ENCODE measurements at places on chromosomes 11 and 22.

DNA sequence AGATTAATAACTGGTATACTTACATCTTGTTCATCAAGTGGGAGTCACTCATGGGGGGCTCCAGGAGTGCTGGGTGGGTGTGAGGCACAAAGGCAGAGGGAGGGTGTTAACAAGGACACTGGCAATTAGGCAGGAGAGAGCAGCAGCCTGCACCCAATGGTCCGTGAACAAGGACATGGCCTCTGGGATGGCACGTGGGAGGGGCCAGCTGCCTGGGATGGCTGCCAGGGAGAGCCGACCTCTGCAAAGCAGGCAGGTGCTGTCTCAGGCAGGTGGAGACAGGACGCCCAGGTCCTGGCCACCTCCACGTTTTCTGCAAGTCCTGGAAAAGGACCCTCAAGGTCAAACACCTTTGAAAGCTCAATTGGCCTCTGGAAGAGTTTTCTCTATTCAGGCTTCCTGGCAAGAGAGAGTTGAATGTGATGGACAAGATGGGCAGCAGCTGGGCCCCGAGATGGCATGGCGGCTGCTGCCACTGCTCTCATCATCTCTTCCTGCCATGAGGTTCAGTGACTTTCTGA, 257.1 kb downstream of the BUD13 start:
- DNase-seq = no peak

GRCh38 chr11:26579683-26580082, 7.6 kb upstream of the MUC15 start:
- no peak for DNase-seq

DNA sequence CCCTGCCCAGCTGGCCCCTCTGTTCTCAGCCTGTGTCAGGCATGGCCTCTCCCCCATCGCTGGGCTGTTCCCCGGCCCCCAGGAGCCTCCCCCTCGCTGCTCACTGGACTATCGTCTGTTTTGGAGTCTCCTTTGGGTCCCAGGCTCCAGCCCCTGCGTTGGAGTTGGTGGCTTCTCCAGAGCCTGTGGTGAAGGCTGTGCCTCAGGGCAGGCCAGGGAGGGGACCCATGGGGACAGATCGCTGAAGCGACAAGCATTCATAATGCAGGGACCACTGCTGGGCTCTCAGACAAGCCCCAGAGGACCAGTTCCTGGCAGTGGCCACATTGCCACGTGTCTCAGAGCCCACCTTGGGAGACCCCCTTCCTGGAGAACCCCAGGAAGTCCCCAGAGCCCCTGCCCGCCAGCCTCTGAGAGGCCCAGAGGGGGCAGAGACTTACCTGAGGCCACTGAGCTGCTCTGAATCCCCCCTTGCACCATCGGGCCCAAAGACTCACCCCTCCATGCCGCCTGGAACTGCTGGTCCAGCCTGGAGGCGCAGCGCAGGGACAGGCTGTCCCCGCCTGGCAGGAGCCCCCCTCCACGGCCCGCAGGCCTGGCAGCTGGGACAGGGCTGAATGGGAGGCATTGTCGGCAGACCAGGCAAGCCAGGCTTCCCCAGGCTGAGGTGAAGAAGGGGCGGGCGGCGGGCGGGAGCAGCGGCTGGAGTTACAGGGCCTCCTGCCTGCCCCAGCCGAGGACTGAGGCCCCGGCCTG, at the start of gene CHADL:
CHADL (minus strand) TSS at position 555 of the 756 bp plus-strand sequence; CDS start at position 505, 50 bp downstream.
- peak; percentile 82 for DNase-seq

GRCh38 chr22:19986410-19987341, 29.9 kb downstream of the ARVCF start:
- no peak for DNase-seq

- DNase-seq = no peak
These were observed 134.8 kb downstream of the LARGE1 start for GRCh38 chr22:33785283-33785968.

DNA sequence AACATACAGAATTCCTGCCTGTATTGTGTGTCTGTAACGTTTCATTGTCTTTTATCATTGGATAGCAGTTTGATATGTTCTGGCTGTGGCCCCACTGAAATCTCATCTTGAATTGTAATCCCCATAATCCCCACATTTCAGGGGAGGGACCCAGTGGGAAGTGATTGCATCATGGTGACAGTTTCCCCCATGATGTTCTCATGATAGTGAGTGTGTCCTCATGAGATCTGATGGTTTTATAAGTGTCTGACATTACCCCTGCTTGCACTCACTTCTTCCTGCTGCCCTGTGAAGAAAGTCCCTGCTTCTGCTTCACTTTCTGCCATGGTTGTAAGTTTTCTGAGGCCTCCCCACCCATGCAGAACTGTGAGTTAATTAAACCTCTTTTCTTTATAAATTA, 19.6 kb upstream of the MTMR2 start:
- DNase-seq = no peak

DNA sequence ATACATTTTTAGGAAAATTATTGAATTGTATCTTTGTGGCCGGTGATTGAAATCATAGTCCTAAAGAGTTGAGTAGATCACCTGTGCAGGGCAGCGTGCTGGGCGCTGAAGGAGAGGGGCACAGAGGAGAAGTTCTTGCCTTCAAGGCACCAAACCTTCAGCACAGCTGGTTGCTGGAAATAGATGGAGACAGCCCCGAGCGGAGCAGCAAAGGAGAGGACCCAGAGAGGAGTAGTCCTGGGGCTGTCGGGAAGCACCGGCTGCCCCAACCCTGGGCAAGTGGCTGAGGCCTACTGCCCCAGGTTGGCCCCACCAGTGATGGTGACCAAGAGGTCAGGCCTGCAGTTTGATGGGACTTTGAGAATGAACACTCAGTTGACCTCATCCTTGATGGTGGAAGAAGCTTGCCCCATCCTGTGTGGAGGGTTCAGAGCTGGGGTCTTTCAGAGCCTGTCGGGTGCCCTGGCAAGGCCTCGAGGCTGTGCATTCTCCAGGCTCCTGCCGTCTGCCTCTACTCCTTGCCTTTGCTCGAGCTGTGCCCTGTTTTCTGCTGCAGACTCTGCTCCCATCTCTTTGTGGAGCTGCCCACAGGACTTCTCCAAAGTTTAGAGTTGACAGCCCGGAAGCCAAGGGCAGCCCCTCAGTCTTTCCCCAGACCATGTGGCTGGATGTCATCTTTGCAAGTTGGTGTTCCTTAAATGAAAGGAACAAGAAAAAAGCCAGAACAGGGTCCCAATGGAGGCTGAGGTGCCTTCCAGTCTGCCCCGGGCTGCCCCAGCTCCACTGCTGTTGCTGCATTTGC, 285.1 kb downstream of the TBC1D22A start:
- no peak for DNase-seq

DNA sequence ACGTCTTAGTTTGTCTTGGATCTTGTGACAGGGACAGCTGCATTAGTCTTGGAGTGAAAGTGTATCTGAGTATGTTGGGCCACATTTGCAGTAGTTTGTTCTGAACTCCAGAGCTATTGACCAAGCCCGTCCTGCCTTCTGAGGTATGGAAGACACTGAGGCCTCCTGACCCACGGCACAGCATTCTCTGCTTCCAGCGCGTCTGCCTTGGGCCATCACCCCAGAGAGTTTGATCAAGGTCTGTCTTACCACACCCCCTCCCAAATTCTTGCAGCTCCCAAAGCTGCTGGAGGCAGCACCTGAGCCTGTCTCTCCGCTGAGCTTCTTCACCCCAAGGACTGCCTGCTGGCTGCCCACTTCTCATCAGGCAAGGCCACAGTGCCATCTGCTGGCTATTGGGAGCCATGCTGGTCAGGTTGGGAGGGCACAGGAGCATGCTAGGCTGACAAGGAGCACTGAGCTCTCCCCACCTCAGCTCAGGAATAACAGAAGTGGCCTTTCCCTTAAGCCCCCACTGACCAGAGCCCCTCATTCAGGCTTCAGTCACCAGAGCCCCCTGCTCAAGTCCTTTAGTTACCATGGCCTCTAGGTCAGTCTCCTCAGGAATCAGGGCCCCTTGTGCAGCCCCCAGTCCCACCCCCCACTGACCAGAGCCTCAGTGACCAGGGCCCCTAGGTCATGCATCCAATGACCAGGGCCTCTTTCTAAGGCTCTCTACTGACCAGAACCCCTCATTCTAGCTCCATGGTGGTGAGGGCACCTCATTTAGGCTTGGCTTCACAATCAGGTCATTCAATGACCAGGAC, 27.2 kb upstream of the SMPD1 start:
- peak; percentile 8 for DNase-seq

DNA sequence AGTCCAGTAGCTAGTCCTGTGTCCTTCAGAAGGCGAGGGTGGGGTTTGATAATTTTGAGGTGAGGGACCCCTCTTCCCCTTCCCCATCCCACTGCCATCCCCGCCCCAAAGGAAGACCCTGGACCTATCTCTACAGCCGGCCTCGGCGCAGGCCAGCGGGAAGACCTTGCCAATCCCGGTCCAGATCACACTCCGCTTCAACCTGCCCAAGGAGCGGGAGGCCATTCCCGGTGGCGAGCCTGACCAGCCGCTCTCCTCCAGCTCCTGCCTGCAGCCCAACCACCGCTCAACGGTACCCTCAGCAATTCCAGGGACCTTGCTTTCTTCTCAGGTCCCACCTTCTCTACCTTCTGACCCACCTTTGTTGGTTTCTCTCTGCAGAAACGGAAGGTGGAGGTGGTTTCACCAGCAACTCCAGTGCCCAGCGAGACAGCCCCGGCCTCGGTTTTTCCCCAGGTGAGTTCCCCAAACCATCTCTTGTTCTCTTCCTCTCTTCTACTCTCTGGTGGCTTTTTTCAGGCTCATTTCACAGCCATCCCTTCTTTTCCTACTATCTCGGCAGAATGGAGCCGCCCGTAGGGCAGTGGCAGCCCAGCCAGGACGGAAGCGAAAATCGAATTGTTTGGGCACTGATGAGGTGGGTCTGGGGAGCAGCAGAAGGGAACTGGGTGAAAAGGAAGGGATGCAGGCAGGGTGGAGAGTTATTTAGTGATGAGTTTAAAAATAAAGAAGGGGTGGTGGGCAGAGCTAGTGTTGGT, 1.3 kb downstream of the KAT5 start:
- no peak for DNase-seq

- DNase-seq = no peak
These were observed 217.0 kb upstream of the PGR start for GRCh38 chr11:101346591-101346990.

DNA sequence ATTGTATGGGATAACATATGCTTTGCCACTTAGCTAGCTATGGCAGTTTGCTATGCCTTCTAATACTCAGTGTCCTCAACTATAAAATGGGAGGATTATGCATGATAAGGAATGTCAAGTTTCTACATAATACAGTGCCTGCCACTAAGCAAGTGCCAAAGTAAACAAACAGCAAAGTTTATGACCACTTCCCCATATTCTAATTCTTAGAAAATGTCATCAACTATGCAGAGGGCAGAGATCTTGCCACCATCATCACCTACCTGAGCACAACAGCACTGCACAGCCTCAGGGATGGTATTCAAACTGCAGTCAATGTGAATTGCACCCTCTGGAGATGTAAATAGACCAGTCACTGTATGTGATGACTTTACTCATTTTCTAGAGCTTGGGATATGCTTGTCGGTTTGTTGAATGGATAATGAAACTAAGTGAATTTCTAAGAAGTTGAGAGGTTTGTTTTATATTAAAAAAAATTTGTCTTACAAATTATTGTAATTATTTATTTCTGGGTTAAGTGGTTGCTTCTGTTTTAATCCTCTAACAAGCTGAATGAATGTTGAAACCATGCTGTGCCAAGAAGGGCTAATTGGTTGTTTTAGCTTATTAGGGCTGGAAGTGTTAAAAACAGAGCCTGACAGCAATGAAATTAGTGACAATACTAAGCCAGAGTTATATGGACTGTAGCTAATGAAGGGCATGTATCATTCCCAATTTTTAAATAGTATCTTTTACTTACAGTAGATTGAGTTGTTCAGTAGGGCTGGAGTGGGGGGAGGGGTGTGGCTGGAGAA, 398.4 kb downstream of the CNTN5 start:
- no peak for DNase-seq

GRCh38 chr22:30097861-30098260, 17.6 kb downstream of the HORMAD2 start:
- no peak for DNase-seq

DNA sequence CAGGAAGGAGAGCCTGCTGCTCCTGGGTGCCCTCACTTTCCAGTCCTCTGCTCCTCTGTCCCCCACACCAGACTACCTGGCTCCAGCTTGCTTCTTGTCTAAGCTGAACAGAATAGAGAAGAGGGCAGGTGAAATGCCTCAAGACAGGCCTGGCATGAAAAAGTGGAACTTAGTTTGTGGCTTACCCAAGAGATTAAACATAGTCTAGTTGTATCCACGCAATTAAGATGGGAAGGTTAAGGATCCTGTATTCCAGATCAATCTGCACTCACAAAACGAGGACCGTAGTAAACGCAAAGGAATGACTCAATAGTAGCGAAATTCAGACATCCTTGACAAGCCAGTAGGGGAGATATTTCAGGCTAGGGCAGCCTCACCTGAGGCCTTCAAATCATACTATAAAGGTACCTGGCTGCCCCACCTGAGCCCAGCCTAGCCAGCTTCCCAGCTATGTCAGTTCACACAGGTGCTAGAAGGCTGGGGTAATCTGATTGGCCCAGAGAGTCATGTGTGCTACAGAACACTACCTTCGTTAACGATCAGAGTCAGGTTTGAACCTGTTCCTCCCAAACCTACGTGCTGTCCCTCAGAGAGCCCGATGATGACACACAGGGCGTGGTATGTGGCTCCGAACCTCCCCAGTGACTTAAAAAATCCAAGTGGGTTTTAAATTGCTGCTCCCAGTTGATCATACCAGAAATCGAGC, 46.5 kb downstream of the AHNAK start:
- no peak for DNase-seq

DNA sequence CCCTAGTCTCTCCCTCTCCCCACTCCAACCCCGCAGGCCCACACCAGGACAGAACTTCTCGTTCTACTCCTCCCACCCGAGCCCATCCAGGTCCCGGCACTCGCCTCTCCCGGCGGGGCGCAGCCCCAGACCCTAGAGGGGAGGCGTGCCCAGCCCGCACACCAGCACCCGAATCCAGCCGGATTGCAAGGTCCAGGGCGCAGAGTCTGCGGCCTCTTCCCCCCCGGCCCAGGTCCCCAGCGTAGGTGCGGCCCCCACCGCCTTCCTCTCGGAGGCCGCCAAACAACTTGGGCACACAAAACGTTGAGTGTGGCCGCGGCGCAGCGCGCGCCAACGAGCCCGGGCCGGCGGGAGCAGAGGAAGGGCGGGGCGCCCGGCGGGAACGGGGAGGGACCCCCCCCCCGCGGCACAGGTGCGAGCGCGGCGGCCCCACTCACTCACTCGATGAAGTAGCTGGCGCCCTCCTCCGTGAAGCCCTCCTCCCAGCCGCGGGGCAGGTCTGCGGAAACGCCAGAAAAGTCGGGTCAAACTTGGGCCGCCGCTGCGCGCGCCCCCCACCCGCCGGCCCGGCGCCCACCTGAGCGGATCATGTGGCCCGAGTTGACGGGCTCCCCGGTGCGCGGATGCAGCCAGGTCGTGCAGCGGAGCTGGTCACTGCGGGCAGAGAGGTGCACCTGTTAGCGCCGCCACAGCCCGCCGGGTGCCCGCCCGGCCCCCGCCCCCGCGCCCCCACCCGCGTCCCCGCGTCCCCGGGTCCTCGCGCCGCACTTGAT, 480 bp downstream of the PLEKHA7 start:
- no peak for DNase-seq

DNA sequence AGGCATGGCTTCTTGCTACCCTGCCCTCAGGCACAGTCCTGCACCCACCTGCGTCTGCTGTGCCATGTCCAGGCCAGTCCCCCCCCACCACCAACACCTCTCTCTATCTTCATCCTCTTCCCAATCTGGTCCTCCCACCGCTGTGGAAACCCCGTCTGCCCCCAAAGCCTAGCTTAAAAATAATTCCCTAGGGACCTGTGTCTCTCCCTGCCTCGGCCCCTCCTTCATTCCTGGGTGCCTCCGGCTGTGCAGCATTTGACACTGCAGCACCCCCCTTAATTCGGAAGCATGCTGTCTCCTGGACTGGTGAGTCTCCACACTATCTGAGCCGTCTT, 2.5 kb upstream of the ASCL2 start:
- DNase-seq = no peak
